ENCODE measurements at places on chromosomes 12 and 14. TPM values are rescaled to one million over a fixed set of nuclear protein-coding genes. Genes with fewer than 3 reads are reported as not detected.

DNA sequence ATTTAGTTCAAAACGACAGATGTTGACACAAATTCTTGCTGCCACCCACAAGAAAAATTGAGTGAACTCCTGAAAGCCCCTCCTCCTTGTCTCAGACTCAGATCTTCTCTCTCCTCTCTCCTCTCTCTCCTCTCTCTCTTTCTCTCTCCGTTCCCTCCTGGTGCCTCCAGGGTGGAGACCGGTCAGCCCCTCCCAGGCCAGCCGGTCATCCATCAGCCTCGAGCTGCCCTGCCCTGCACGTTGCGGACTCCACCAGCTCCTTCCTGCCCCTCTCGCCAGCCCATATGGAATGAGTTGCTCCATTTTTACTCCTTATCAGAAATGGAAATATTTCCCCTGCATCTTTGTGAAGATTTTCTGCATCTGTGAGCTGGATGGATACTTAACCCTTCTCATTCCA lies 103.8 kb downstream of the TBX5 start:
- DNase-seq, result no peak
- H3K27me3 ChIP-seq, result no peaks in the 10 kb centered on the region
- H3K27ac ChIP-seq, result no peak overlapping the region
- H3K4me3 ChIP-seq, result no peak overlapping the region

DNA sequence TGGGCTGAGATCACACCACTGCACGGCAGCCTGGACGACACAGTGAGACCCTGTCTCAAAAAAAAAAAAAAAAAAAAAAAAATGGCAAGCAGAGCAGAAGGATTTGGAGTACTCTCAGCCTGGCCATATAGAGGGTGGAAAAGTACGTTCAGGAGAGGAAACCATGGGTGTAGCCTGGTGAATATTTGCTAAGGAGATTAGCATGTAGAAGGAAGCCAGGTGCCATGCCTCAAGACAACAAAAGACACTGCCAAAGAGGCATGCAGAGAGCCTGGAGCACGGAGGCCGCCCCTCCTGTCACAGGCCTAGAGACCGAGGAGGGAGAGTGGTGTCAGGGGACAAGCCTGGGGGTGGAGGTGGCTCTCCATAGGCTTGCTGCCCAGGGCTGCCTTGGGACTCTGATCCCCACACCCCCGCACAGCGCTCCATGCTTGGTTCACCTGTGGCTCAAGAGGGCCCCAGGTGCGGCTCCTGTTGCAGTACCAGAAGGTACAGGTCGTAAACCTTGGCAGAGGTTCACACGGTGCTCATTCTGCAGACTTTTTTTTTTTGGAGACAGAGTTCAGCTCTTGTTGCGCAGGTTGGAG lies 27.9 kb upstream of the DEGS2 start:
- no peaks in the 10 kb centered on the region for H3K27me3 ChIP-seq
- H3K27ac ChIP-seq, result no peak overlapping the region
- no peaks in the 10 kb centered on the region for H3K36me3 ChIP-seq
- H3K4me1 ChIP-seq, result peaks cover 6% of the 10 kb centered on the region
- DNase-seq, result no peak
- no peak overlapping the region for H3K4me3 ChIP-seq

DNA sequence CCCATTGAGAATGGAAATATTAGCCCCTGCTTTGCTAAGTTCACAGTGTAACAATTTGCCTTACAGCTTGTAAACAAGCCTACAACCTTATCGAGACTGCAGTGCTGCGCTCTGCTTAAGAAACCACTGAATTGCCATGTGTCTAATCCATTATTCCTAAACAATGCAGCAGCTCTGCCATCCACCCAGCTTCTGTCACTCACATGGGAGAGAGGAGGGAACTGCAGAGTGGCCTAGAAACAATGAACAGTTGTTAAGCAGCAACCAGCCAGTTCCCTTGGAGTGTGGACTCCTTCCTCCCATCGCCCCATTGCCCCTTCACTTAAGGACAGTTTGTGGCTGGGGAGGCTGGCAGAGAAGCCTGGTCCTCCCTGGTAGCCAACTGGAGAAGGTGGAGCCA lies 42.9 kb downstream of the TESPA1 start:
- peaks cover 9% of the 10 kb centered on the region for H3K36me3 ChIP-seq
- DNase-seq, result no peak
- no peaks in the 10 kb centered on the region for H3K27me3 ChIP-seq
- H3K27ac ChIP-seq, result no peak overlapping the region
- no peak overlapping the region for H3K4me3 ChIP-seq

DNA sequence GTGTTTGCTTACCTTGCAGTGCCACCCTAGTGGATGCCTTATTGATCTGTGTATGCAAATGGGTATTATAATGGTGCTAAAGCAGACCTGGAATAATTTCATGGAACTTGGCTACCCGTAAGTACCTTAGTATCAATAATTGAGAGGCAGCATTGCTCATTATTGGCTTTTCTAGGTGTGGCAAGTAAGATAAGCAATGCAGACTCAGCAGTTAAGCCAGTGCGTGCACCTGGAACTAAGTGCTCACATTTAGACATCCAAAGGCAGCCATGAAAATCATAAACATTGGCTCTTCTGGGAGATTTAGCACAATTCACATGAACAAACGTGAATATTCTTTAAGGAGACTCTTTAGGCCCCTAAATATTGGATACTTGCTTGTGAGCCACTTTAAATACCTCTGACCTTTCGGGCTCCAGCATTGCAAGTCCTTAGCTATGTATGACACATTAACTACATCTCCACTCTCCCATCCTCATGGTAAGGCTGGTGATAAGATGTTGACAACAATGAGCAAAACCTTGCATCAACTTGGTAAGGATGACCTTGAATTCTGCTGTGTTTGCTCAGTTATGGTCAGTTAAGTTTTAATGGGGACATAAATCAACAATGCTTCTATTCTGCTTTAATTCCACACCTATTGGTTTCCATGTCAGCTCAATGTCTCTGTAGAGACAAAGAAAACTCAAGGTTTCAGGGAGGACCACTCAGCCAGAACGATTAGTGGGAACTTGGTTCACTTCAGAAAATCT lies 112.0 kb downstream of the SLC5A8 start:
- H3K27ac ChIP-seq, result no peak overlapping the region
- H3K36me3 ChIP-seq, result no peaks in the 10 kb centered on the region
- H3K27me3 ChIP-seq, result no peaks in the 10 kb centered on the region
- no peaks in the 10 kb centered on the region for H3K4me1 ChIP-seq

DNA sequence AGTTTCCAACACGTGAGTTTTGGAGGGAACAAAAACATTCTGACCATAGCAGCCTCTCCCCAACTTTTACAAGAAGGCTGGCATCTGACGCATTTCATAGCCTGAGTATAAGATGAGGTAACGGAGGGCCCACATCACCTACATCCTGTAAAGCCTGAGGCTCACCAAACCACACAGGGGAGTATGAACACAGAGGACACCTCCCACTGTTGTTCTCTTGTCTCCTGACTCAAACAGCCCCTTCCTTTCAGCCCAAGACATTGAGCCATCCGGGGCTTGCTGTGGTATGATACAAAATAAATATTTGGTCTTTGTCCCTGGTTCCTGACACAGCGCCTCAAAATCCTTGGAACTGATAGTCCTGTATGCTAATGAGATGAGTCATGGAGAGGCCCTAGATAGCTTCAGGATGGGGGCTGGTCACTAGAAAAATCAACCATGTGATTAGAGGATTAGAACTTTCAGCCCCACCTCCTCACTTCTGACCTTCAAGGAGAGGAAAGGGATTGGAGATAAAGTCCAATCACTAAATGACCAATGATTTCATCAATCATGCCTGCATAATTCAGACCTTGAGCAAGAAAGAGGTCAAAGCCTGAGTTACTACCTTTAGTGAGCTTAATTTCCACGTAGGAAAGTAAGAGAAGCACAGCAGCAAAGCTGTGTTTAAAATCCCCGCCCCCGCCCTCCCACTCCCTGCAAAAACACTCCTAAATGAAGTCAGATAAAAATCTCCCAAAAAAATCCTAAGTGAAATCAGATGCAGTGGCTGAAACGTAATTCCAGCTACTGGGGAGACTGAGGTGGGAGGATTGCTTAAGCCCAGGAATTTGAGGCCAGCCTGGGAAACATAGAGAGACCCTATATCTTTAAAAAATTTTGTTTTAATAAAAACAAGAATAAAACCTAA lies 236.4 kb downstream of the PCNX1 start:
- peak overlapping the region; percentile 69 for H3K4me3 ChIP-seq
- H3K36me3 ChIP-seq, result peaks cover 3% of the 10 kb centered on the region
- H3K27ac ChIP-seq, result peak overlapping the region; percentile 94
- no peaks in the 10 kb centered on the region for H3K27me3 ChIP-seq
- DNase-seq, result peak; percentile 56
- peaks cover 39% of the 10 kb centered on the region for H3K4me1 ChIP-seq

DNA sequence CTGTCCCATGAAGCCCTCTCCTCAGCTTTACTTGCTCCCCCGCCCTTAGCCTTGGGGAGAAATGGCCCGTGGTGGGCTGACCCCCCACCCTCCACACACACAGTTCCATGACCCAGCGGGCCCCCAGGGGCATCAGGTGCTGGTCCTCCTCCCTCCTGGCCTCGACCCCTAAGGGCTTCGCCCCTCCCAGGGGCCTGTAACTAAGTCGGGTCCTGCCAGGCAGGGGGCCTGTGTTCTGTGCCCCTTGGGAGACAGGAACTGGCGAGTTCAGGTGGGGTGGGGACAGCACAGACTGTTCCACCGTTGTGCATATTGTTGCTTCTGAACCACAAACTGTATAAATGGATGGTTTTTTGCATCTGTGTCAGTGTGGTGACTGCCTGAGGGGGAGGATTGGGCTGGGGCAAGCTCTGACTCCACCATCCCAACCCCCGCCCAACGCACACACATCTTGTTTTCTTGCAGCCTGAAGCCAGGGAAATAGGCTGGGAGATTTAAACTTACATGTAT lies 8.8 kb downstream of the TAMALIN start:
- H3K27ac ChIP-seq, result no peak overlapping the region
- no peak overlapping the region for H3K4me3 ChIP-seq
- H3K4me1 ChIP-seq, result peaks cover 10% of the 10 kb centered on the region
- no peak for DNase-seq
- peaks cover 3% of the 10 kb centered on the region for H3K36me3 ChIP-seq

DNA sequence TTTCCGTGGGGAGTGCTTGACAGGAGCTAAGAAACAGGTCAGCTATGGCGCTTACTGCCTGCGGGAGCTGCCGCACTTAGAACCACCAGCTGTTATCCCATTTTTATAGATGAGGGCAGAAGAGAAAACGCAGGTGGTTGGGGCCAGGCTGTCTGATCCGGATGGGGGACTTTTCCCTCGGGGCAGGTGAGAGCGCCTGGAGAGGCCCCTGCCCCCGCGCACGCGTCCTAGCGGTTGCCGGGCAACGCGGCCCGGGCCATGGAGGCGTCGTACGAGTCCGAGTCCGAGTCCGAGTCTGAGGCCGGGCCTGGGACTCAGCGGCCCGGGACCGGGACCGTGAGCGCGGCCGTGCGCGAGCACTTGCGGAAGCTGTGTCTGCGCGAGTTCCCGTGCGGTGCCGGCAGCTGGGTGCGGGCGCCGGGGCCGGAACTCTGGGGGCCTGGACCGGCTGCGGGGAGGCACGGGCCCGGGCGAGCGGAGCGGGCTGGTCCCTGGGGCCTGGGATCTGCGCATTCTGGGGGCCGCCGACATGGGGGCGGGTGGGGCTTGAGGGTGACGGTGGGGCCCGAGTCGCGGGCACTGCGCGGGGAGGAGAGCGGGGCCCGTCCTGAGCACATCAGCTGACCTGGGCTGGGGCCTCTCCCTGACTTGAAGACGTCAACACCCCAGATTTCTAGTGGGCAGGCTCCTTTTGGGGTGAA lies at the start of gene LRRC43:
Gene LRRC43 (plus strand): TSS at position 237 of the 701 bp plus-strand sequence. CDS start 22 bp downstream, at position 259.
- peak; percentile 75 for DNase-seq
- peaks cover 17% of the 10 kb centered on the region for H3K4me1 ChIP-seq
- H3K36me3 ChIP-seq, result no peaks in the 10 kb centered on the region
- peak within 1 kb of the TSS; percentile 65 for H3K27ac ChIP-seq
- H3K4me3 ChIP-seq, result peak within 1 kb of the TSS; percentile 83
- H3K27me3 ChIP-seq, result peaks cover 8% of the 10 kb centered on the region

DNA sequence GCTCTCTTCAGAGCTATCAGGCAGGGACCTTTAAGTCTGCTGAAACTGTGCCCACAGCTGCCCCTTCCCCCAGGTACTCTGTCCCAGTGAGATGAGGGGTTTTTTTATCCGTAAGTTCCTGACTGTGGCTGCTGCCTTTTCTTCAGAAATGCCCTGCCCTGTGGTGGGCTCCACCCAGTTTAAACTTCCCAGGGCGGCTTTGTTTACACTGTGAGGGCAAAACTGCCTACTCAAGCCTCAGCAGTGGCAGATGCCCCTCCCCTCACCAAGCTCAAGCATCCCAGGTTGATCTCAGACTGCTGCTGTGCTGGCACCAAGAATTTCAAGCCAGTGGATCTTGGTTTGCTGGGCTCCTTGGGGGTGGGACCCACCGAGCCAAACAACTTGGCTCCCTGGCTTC lies 46.9 kb upstream of the SLC16A7 start:
- H3K4me1 ChIP-seq, result no peaks in the 10 kb centered on the region
- H3K27ac ChIP-seq, result no peak overlapping the region
- no peaks in the 10 kb centered on the region for H3K27me3 ChIP-seq

DNA sequence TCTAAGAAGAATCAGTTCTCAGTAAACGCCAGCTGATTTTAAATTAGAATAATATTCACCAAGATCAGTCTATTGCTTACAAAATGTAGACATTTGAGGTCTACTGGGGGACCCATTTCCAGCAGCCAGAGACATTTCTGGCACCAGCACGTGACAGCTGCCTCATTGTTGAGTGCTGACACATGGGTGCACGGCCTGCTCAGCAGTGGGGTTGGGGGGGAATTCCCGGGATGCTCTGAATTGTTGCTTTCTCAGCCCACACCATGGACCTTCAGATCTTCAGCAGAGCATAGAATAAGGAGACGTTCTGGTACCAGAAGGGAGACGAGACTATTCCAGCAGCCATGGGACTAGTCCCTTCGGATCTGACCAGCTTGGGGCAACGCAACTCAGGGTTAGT lies 18.3 kb downstream of the PLEKHG7 start:
- no peak for DNase-seq
- H3K36me3 ChIP-seq, result no peaks in the 10 kb centered on the region
- no peak overlapping the region for H3K4me3 ChIP-seq

GRCh38 chr12:106999446-106999845 lies 12.5 kb upstream of the MTERF2 start:
- DNase-seq, result no peak
- H3K36me3 ChIP-seq, result peaks cover 9% of the 10 kb centered on the region
- no peaks in the 10 kb centered on the region for H3K27me3 ChIP-seq
- H3K4me1 ChIP-seq, result peaks cover 1% of the 10 kb centered on the region
- H3K4me3 ChIP-seq, result no peak overlapping the region

GRCh38 chr12:105864901-105865300 lies 273.9 kb downstream of the NUAK1 start:
- no peaks in the 10 kb centered on the region for H3K36me3 ChIP-seq
- H3K4me1 ChIP-seq, result no peaks in the 10 kb centered on the region
- DNase-seq, result no peak

RND1 gene
- 3.8 TPM for total RNA-seq

NUP37 gene
- total RNA-seq, result 47.7 TPM

CYP27B1 gene
- total RNA-seq, result 2.4 TPM

KRT73 gene
- total RNA-seq, result 0.42 TPM

VRTN gene
- total RNA-seq, result not detected

ACTN1 gene
- 71.5 TPM for total RNA-seq
